ENCODE measurements at places on chromosomes 1 and 21.

GRCh38 chr1:177273141-177273540 lies 102.4 kb downstream of the BRINP2 start:
- DNase-seq = no peak

- DNase-seq = no peak
Observed at GRCh38 chr1:40760984-40761383, 22.6 kb upstream of the KCNQ4 start.

GRCh38 chr21:27047283-27047657 lies 80.4 kb upstream of the ADAMTS5 start:
- DNase-seq = no peak

GRCh38 chr1:209645574-209646452 lies 6.4 kb downstream of the LAMB3 start:
- DNase-seq = no peak

DNA sequence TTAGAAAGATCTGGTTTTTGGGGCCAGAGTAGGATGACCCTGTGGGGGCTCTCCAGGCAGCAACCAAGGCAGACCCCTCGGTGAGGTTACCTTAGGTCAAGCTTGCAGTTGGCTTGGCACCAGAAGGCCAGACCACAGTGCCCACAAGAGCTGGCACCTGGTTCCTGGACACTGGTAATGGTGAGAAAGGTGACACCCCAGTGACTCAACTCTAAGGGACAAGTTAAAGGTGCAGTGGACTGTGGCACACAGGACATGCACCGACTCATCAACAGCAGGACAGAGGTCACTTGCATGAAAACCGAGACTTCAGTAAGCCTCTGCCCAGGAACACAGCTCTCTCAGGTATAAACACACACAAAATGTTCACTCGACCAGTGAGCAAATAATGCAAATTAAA lies 6.7 kb downstream of the LRRC38 start:
- no peak for DNase-seq

DNA sequence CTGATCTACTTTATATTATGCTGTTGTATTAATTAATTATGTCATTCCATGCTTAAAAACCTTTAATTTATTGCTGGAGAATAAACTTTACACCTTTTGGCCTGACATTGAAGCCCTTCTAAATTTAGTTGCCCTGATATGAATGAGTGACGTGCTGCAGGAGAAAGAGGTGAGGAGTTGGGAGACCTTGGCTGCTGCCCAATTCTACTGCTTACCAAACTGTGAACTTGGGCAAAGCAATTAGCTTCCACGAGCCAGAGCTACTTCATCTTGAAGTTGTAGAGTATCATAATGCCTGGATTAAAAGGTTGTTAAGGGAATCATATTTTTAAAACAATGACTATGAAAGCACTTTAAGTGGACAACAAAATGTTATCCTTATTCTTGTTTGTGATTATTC lies 126.8 kb upstream of the DEPDC1 start:
- DNase-seq = no peak

GRCh38 chr1:229370601-229371021 lies 27.8 kb upstream of the CCSAP start:
- DNase-seq = no peak

- DNase-seq = no peak
Observed at GRCh38 chr1:38239258-38239835, 192.8 kb upstream of the POU3F1 start.

DNA sequence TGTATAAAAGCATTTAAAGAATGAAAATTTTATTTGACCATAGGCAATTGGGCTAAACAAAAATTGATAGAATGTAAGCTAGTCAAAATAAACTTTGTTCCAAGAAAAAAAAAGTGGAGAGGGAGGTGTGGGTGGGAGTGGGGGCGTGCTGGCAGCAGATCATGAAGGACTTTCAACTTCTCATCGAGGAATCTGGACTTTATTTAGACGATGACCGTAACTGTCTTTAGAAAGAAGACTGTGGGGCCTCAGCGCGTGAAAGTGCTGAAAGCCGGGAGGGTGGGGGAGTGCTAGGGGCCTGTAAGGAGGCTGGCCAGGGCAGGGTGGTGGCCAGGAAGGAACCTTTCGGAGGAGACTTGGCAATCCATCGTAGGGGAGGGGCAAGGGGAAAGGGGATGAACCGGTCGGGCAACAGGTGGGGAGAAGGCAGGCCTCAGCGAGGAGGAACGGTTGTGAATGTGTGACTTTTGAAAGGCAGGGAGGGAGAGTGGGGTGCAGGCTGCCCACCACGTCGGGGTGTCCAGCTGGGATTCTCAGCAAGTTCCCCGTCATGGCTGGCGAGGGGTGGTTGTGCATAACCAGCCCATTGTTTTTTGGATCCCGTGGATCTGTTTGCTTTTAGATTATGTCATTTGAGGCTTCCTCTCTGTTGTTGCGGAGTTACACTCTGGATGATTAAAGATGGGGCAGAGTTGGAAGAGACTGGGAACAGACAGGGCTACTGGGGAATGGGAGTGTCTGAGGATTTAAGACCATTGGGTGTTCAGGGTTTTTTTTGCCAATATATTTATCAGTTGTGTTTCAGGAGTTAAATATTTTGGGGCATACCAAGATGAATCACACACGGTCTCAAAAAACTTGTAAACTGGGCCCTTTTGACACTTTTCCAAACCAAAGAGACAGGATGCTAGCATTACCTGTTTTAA lies 35.5 kb downstream of the HUNK start:
- no peak for DNase-seq

GRCh38 chr1:226882631-226883409 lies 12.4 kb downstream of the PSEN2 start:
- DNase-seq = peak; percentile 14

DNA sequence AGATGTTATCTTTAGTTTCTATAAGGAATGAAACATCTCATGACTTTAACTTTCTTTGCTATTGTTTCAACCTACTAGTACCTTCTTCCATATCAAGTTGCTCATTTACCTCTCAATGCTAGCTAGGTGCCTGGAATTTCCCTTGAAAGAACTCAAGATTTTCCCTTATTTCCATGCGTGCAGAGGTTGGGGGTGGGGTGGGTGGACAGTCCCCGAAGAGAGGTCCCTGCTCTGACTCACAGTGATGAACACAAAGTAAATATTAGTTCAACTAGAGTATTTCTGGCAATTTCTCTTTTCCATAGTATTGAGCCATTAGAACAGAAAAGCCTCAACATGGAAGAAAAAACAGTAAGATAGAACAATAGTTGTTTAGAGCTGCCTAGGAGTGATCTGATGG lies 239.0 kb upstream of the ZP4 start:
- DNase-seq = no peak

DNA sequence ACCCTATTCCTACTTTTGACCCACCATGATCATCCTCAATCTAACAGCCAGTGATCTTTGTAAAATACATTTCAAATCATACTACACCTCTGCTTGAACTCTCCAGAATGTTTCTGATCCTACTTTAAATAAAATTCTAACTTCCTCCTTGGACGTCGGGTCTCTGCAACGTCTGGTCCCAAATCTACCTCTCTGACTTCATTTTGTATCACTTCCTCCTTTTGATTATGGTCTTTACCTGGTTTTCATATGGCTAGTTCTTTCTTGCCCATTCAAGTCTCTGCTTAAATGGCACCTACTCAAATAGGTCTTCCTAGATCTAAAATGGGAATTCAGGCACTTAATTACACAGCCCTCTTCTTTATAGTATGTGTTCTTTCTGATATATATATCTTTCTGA lies 18.2 kb downstream of the PLPPR4 start:
- no peak for DNase-seq

DNA sequence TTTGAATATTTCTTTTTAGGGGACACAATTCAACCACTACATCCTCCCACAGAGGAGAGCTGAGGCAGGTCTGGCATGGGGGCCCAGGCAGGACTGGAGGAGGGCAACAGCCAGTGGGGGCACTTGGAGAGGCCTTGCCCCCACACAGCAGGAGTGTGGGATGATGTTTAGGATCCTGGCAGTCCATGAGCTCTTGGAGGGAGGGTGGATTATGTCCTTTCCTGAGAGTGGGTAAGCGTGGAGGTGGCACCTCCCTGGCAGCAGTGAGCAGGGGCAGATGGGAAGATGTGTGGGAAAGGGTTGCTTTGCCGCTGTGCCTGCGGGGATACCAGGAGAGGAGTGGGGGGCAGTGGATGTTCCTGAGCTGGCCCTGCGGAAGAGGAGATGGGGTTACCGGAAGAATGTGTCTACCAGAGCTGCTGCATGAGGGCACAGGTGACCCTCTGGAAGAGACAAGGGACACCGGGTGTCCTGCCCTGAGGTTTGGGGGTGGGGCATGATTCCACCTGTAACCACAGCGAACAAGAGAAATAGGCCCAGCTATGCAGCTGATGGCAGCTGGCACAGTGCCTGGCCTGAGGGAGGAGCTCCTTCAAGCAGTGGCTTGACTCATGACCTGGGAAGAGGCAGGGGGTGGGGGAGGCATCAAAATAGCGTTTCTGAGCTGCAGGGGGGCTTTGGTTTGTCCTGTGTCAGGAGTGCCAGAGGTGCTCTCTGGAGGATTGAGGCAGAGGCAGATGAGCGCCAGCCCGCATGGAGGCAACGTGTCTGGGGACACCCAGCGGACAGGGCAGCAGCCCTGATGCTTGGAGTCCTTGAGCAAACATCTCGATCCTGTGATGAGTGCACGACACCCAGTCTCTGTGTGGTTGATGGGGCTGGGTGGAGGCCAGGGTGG lies 123.9 kb upstream of the TMPRSS2 start:
- DNase-seq = no peak

DNA sequence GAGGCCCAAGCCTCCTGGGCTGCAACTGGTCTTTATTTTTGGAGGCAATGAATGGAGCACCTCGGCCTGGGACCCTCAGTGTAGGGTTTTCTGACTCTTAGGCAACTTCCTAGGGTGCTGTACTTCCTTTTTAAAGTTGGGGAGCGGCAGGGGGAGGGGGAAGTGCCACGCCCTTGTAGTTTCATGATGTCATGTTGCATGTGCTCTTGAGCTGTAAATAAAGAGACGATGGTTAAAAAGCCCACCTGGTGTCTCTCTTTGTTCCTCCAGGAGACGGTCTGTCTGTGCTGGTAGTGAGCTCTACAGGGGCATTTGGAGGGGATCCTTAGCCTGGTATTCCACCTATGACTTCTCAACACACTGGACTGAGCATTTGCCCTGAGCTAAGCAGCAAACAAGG lies 10.3 kb upstream of the AGTRAP start:
- DNase-seq = no peak

DNA sequence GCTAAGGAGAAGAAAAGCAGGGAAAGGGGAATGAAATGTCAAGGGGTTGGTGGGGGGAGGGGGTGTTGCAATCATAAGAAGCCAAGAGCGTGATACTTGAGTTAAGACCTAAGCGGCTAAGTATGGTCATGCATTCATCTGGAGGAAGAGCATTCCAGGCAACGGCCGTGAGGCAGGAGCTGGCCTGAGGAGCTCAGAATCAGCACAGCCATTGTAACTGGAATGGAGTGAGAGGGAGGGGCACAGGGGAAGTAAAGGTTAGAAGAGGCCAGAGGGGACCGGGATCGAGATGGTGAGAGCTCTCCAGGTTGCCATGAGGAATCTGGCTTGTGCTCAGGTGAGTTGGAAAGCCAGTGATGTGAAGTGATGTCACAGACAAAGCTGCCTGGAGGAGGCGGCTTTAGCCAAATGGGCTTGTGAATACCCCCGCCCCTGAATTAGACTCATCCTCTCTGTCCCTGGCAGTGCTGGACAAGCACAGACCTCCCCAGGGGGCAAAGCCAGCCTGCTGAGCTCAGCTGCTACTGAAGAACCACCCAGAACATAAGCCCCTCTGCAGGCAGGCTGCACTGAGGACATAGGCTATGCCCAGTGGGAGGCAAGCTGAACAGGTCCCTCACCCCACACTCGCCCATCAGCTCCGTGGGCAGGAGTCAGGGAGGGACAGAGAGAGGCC lies 61.1 kb upstream of the LAPTM5 start:
- DNase-seq = no peak

GRCh38 chr1:74402873-74403272 lies 109.5 kb downstream of the LRRC53 start:
- no peak for DNase-seq

- DNase-seq = no peak
Observed at GRCh38 chr1:180053594-180054567, 99.3 kb downstream of the CEP350 start.

- no peak for DNase-seq
Observed at GRCh38 chr1:32813941-32814739, 3.0 kb downstream of the YARS1 start.

DNA sequence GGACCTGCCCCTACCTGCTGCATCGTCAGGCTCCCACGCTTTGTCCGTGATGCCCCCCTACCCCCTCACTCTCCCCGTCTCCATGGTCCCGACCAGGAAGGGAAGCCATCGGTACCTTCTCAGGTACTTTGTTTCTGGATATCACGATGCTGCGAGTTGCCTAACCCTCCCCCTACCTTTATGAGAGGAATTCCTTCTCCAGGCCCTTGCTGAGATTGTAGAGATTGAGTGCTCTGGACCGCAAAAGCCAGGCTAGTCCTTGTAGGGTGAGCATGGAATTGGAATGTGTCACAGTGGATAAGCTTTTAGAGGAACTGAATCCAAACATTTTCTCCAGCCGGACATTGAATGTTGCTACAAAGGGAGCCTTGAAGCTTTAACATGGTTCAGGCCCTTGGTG lies 8.9 kb downstream of the SPATA46 start:
- DNase-seq = no peak

- DNase-seq = no peak
Observed at GRCh38 chr1:244406337-244406736, 45.4 kb downstream of the ADSS2 start.

DNA sequence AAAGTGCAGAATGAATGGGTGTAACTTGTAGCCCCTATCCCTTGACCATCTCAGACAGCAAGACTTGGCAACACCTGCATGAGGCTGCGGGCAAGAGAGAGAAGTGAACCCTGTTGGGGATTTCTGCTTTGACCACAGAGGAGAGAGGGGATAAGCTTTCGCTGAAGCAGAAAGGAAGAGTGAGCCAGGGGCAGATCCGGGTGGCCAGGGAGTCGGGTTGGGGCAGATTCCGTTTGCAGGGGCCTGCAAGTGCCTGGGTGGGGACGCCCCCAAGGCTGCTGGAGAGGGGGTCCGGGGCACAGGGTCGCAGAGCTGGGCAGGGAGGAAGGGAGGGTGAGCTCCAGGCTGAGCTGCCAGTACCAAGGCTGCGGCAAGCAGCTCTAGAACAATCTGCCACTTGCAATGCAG lies 25.3 kb upstream of the PIK3CD start:
- DNase-seq = peak; percentile 56

DNA sequence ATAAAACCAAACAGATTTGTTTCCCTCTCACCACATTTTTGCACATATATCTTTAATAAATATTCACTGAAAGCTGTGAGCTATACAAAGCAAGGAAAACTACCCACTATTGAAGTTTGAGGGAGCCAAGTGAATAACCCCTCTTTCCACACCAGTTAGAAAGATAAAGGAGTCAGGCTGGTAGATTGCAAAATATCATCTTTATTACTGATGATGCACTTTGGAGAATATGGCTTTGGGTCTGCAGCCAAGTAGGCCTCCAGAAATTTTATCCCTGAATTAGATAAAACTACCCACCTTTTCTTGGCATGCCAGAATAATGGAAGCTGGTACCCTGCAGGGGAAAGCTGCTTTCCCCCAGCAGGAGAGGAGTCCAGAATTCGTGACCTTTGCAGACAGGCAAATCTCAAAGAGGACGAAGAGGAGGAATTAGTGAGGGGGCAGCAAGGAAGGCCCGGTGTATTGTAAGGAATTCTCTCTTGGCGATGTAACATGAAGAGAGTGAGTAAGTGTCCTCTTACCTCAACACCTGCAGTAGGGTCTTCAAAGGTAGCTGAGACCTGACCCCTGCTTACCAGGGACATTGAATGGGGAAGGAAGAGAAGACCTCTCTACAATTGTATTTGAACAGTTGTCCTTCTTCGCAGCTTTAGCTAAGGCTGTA lies 84.7 kb downstream of the LRRC8D start:
- DNase-seq = no peak

GRCh38 chr1:205623646-205624045 lies 8.2 kb downstream of the ELK4 start:
- no peak for DNase-seq

GRCh38 chr1:207364614-207365013 lies 43.1 kb downstream of the CD55 start:
- no peak for DNase-seq
